ENCODE measurements at places on chromosomes 16 and 17. TPM values are rescaled to one million over a fixed set of nuclear protein-coding genes. Genes with fewer than 3 reads are reported as not detected.

The FOXF1 gene
- total RNA-seq: 0.31 TPM

The HOXB4 gene
- not detected for total RNA-seq

The DHRS7C gene
- not detected for total RNA-seq

The MYH2 gene
- total RNA-seq: not detected

The NAT9 gene
- 40.4 TPM for total RNA-seq

The ICAM2 gene
- total RNA-seq: 6.6 TPM

The CCL15 gene
- not detected for total RNA-seq

The CRYBA1 gene
- not detected for total RNA-seq

Data from parietal lobe (tissue), 2 donors.